ENCODE measurements at places on chromosomes 11 and 22.

GRCh38 chr22:43988116-43988820 lies 33.0 kb downstream of the SAMM50 start:
- DNase-seq: no peak

DNA sequence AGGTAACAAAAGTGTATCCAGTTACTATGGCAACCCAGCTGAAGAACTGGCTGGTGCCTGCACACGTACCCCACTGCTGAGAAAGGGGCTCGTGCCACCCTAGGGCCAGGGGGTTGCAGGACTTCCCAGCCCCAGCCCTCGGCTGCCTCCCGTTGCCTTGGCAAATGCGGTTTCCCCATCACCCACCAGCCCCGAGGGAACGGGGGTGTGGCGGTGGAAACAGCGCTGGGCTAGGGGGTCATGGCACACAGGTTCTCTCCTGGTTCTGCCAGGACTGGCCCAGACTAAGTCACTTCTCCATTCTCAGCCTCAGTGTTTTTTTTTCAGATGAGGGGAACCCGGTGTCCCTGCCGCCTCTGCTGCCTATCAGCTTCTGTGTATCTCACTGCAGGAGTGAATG lies 27.9 kb downstream of the PHF21B start:
- DNase-seq: no peak

GRCh38 chr22:31361743-31362142 lies 15.6 kb upstream of the PATZ1 start:
- no peak for DNase-seq

- no peak for DNase-seq
These were observed 29.6 kb downstream of the CTSC start for GRCh38 chr11:88307749-88308425.

DNA sequence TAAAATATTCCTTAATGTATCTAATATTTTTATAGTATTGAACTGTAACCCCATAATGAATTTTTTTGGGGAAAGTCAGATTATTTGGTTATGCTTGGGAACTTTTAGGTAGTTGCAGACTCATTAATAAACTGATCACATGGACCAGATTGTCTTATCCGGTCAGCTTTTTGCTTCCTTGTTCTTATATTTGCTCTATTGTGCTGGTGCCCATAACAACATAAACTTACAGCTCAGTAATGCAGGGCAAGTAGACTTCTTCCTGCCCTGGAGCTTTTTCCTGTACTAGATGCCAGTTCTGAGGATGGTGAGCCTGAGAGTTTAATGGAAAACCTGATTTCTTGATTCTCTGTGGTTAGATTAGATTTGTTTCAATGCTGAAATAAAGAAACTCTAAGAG lies 53.2 kb downstream of the MTMR3 start:
- no peak for DNase-seq

DNA sequence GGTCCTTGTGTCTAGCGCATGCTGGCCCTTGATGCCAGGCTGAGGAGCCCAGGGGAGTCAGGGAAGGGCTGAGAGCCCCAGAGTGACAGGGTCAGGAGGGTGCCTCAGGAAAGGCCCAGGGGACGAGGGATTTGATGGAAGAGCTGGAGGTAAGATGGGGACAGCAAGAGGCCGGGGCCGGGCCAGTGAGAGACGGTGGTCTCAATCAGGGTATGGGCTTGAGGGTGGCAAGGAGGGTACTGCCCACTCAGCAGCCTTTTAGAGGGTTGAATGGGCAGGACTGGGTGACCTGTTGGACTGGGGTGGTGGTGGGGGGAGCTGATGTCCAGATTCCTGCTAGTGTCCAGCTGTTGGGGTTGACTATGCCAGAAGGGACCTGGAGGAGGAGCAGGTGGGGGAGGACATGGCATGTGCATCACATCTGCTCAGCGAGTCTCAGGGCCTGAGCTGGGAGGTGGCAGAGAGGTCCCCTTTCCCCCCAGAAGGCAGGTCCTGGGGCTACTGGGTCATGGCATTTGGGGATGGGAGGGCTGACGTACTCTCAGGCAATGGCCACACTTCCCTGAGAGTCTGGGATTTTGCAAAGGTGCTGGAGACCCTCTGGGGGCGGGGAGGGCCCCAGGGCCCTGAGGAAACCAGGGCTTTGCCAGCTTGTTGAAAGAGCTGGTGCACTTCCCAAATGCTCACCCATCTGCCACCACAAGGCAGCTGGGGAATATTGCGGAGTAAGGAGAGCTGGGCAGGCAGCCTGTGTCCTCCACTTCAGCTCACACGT lies 18.4 kb downstream of the MYO7A start:
- no peak for DNase-seq

GRCh38 chr11:71305451-71306125 lies 53.2 kb upstream of the SHANK2 start:
- no peak for DNase-seq

GRCh38 chr11:31699066-31699465 lies 112.1 kb downstream of the PAX6 start:
- no peak for DNase-seq

- DNase-seq: no peak
These were observed 61.9 kb downstream of the NRXN2 start for GRCh38 chr11:64661146-64661545.

- DNase-seq: no peak
These were observed 7.4 kb downstream of the CAPN5 start for GRCh38 chr11:77074205-77074604.

DNA sequence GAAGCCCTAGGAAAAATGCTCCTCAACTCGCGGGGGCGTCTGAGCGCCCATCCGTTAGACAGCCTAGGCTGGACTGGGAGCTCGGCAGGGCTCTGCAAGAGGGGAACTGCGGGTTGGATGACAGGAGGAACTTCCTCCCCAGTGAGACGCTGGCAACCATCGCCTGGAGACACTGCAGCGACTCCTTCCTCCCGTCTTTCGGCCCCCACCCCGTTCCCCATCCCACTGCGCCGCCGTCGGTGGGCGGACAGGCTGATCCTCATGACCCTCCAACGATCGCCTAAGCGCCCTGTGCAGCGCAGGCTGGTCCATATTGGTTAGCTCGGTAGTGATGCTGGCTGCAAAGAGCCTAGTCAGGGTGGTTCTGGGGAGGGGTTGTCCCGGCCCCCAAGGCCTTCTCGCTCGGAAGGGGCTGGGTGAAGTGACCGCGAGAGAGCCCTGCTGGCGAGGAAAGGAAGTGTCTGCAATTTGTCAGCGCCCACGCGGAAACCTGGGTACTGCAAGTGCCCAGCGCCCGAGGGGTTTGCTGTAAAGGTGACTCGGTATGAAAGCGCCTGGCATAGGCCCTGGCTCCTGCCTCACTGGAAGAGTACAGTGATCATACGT lies 638 bp downstream of the NRGN start:
- DNase-seq: no peak

- no peak for DNase-seq
These were observed 22.9 kb upstream of the SLC5A1 start for GRCh38 chr22:32020117-32020516.

- DNase-seq: no peak
These were observed 95.1 kb downstream of the CELSR1 start for GRCh38 chr22:46442217-46442853.

- no peak for DNase-seq
These were observed 27.7 kb upstream of the WNT11 start for GRCh38 chr11:76234021-76234415.

DNA sequence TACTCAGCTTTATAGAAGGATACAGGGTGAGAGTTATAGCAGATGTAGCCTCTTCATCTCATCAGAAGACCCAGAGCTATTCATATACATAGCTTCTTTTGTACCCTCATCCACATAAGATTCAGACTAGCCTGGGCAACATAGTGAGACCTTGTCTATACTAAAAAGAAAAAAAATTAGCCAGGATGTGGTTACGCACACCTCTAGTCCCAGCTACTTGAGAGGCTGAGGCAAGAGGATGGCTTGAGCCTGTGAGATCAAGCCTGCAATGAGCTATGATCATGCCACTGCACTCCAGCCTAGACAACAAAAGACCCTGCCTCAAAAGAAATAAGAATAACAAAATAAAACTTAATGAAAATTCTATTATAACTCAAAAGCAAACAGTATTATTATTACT lies 36.7 kb upstream of the B3GNT6 start:
- DNase-seq: no peak

GRCh38 chr11:121595717-121596161 lies 143.0 kb upstream of the SORL1-AS1 start:
- DNase-seq: no peak

- no peak for DNase-seq
These were observed 101.6 kb downstream of the MAML2 start for GRCh38 chr11:96241331-96241841.

GRCh38 chr11:18771266-18772035 lies 20.1 kb downstream of the PTPN5 start:
- DNase-seq: no peak

DNA sequence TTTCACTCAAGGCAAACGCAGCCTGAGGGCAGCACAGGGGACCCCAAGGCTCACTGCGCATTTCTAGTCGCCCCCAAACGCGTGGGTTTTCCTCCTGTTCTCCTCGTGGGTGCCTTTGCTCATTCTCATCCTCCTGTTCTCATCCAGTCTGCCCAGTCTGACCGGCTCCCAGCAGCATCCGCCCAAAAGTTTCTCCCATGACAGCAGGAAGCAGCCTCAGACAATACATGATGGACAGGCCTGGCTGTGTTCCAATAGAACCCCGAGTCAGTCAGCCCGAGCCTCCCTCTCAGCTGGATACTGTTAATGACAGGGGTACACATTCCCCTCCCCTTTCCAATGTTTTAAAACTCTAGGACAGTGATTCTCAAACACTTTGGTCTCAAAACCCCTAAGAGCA lies 22.5 kb upstream of the KRTAP5-7 start:
- no peak for DNase-seq

DNA sequence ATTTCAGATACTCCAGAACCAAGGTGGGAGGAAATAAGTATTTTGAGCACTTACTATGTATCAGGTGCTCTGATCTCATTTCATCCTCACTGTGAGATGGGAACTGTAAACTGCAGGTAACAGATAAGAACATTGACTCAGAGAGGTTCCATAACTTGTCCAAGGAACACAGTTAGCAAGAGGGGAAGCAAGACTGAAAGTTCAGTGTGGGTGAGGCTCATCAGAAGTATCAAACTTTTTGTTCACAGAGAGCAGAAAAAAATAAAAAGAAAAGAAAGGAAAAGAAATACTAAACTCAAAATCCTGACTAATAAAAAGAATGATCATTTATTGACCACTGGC lies 37.1 kb downstream of the RAB30 start:
- DNase-seq: no peak

GRCh38 chr11:64364911-64365310 lies 5.9 kb downstream of the RPS6KA4 start:
- DNase-seq: no peak

Data from HuH-7.5 (cell line).